ENCODE measurements at places on chromosomes 7 and 10.
A peak's percentile ranks its signal among the peaks of the same experiment; 100 is the strongest.

- peak; percentile 54 for DNase-seq
Measured at GRCh38 chr10:70784471-70784870, 706 bp downstream of the TBATA start.

DNA sequence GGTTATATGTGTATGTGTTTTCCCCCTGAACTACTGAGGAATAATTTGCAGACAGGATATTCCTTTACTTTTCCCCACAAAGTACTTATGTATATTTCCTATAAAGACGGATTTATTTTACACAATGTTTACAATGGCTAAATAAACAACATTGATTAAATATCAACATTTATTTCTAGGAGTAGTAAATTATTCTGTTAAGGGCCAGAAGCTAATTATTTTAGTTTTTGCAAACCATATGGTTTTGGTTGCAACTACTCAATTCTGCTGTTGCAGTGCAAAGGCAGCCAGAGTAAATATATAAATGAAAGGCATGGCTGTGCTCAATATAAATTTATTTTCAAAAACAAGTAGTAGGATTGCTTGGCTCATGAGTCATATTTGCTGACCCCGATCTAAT lies 907.1 kb upstream of the MBL2 start:
- DNase-seq: no peak

DNA sequence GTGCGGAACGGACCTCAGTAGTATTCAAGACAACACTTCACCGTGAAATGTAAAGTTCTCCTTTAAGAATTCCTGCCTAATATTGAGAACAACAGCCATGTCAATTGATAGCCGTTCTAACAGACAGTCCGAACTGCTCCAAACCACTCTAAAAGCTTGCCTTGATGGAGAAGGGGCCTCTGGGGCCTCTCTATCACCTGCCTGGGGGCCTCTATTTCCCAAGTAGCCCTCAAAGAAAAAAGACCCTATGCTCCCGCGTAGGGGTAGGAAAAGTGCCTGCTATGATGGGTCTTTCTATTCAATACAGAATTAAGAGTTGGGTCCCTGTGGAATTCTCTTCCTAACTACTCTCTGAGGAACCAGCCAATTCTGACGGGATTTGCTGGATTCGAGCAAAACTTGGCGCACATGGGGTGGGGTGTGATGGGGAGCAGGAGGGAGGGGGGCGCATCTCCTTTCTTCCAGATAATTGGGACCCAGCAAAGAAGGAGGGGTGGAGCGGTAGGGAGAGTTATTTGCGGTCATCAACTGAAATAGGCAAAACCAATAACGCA lies 8.3 kb upstream of the DLX6 start:
- no peak for DNase-seq

DNA sequence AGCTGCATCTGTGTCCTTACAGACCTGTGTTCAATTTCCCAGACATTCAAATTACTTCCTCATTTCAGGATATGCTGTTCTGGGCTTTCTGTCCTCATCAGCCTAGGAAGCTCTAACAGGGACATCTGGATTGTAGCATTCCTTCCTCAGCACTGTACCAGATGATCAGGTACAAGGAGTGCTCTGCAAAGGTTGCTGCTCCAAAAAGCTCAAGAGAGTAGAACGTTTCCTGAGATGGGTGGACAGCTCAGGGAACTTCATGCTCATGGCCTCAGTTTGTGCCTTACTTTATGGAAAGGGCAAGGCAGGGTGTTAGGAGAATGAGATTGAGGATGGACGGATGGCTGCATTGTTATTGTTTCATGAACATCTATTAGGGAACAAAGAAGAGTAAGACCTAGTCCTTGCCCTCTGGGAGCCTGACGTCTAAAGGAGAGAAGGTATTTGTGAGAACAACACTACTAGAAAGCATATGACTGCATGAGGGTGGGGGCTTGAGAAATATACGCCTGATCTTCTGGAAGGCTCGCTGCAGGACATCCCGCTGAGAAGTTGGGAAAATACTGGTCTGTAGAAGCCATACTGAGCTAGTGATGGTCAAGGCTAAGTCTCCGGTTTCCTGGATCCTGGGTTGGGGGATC lies 10.5 kb upstream of the ZNF212 start:
- no peak for DNase-seq

GRCh38 chr7:48252995-48253394 lies 81.7 kb downstream of the ABCA13 start:
- no peak for DNase-seq

GRCh38 chr7:40059057-40059456 lies 75.4 kb downstream of the MPLKIP start:
- DNase-seq: no peak

DNA sequence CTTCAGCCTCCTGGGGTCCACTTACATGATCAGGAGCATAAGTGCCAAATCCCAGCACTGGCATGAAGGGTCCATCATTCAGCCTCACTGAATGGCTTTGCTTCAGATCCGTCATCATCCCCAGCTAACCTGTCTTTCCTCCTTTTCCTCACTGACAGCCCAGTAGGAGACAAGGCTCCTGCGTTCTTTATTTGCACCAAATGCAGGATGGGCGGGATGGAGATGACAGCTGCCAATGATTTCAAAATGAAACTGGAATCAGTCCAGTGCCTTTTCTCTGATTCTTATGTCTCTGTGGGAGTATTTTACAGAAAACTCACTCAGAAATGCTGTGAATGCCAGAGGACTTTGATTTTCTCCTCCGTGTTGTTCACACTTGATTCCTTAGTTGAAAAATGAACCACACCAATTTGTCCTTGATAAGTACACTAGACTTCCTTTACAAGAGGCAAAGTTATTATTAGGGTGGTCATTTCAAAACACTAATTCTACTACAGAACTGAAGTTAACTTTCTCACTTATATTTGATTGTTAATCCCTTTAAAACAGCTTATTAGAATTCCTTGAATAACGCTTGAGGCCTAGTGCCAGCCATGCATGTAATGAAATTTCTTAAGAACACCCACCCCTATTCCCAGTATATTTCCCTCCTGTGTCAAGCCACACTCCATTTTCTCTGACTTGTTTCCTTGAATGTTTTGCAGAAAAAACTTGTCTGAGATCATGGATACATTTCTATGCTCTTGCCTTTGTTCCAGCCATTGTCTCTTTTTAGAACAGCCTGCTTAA lies at the start of gene AKR1C8:
Gene AKR1C8, minus strand, starts transcription at position 164 of the 789 bp plus-strand sequence. Its CDS starts 46 bp downstream, at position 118.
- no peak for DNase-seq

GRCh38 chr10:131724891-131725580 lies 175.8 kb upstream of the PPP2R2D start:
- DNase-seq: no peak

- DNase-seq: no peak
Measured at GRCh38 chr7:22127835-22128527, 182.3 kb upstream of the CDCA7L start.

- no peak for DNase-seq
Measured at GRCh38 chr7:24703296-24703695, 54.0 kb downstream of the GSDME start.

- no peak for DNase-seq
Measured at GRCh38 chr10:70651661-70652060, 20.6 kb upstream of the ADAMTS14 start.

- no peak for DNase-seq
Measured at GRCh38 chr7:151926336-151926712, 29.9 kb upstream of the GALNTL5 start.

DNA sequence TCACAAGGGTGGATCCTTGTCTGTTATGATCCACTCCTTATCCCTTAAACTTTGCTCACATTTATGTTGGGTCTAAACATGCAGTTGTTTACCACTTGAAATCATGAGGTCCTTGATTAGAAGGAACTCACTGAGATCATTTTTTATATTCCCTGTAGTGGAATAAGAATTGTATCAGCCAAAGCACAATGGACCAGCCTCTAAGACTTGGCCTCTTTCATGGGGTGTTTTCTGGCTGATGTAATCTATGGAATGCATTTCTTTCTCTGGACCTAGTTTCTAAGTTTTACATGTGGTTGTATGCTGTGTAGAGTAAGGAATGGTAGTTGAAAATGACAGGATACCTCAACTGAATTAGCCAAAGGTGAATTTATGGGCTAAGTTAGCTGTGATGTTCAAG lies 376.6 kb downstream of the SORCS3 start:
- DNase-seq: no peak

DNA sequence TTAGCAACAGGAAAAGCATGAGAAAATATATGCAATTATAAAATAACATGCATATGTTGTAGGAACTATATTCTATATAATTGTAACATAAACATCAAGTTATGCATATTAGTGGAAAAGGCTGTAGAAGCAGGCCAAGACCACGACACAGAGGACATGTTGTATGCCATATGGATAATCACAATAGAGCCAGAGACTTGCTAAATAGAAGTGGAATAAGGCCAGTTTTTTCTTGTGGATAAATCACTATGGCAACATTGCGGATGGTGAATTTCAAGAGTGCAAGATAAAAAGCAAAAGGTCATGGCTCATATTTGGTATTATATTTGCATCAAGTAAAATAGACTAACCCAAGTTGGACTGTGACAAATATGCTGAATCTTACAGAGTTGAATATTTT lies 93.0 kb downstream of the PCDH15 start:
- DNase-seq: no peak

DNA sequence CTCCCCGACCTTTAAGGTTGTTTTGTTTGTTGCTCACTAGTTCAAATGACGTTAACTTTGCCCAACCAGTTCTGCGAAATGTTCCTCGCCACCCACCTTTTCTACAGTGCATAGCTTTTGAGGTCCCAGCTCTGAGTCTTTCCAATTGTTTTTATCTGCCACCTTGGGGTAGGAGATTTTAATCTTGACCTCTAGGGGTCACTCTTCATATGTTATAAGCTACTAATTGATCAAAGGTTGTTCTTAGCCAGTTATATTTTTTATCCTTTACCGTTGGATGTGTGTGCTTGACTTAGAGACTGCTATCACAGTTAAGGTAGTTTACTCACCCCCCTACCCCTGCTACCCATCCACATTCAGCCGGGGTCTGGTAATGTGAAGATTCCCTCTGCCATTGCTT lies 372.4 kb downstream of the SUGCT start:
- no peak for DNase-seq

DNA sequence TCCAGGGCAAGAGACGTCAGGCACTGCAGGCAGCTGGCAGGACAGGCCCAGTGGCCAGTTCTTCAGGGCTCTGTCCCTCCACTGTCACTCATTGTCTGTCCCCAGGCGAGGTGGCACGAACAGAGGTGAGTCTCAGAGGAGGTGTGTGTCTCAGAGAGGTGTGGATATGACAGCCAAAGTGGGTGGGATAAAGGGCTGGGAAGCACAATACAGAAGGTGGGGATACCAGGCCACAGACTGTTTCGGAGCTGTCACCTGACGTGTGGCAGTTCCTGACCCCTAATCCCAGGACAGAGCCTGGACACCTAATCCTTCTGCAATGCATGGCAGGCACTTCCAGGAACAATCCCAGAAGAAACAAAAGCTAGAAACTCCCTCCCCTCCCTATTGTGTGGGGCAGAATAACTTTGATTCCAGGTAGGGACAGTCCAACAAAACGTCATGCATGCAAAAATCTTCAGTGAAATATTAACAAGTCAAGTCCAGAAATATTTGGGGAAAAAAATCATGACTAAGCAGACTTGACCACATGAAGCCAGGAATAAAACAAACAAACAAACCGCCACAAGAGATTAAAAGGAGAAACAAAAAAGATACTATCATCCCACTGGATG lies 11.6 kb downstream of the KLRG2 start:
- peak; percentile 40 for DNase-seq

DNA sequence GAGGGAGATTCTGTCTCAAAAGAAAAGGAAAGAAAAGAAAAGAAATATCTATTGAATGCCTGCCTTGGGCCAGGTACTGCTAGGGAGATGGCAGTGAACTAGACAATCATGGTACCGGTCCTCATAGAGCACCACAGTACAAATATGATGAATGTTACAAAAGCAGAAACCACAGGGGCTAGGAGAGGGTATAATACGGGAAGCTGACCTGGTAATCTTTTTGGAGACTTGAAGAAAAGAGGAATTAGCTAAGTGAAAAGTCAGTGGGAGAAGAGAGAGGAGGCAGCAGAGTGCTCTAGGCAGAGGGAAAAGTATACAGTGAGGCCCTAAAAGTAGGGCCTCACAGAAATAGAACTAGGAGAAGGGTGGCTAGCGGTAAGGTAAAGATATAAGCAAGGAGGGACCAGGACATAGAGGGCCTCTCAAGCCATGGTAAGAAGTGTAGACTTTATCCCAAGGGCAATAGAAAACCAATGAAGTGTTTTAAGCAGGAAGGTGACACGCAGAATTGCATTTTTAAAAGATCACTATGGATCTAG lies 42.8 kb upstream of the WNT8B start:
- DNase-seq: no peak

- peak; percentile 14 for DNase-seq
Measured at GRCh38 chr7:77409739-77410547, 6.2 kb downstream of the GSAP start.

GRCh38 chr7:159042581-159043101 lies 102.0 kb downstream of the VIPR2 start:
- DNase-seq: no peak

DNA sequence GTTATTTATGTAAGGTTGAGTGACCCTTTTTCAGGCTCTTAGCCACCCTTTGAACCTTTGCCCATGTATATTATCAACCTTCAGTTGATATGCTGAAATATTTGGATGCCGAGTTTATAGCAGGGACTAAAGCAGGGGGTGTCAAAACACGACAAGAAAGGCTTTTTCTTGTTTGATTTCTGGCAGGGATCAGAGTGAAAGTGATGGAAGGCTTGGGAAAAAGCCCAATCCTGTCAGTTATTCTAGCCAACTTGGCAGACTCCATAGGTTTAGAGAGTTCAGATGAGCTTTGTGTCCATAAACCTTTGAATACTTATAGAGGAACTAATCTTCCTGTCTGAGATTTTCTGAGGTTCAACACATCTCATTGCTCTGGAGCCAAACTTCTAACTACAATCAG lies 47.5 kb downstream of the INHBA start:
- DNase-seq: no peak

DNA sequence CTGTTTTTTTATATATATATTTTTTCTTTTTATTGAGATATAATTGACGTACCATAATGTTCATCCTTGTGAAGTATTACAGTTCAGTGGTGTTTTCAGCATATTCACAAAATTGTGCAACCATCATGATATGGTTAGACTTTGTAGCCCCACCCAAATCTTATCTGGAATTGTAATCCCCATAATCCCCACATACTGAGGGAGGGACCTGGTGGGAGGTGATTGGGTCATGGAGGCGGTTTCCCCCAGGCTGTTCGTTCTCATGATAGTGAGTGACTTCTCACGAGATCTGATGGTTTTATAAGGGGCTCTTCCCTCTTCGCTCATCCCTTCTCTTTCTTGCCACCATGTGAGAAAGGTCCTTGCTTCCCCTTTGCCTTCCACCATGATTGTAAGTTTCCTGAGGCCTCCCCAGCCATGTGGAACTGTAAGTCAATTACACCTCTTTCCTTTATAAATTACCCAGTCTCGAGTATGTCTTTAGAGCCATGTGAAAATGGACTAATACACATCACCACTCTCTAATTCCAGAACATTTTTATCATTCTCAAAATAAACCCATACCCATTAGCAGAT lies 73.9 kb upstream of the SMNDC1 start:
- DNase-seq: no peak

- no peak for DNase-seq
Measured at GRCh38 chr10:125153703-125154490, 6.5 kb downstream of the CTBP2 start.

Data from A172 (cell line).